Fibroblast of skin of scalp (primary cell): ENCODE measurements at places on chromosomes 16 and 17.

GRCh38 chr17:76881408-76881807, 13.2 kb downstream of the MGAT5B start:
- DNase-seq: no peak

DNA sequence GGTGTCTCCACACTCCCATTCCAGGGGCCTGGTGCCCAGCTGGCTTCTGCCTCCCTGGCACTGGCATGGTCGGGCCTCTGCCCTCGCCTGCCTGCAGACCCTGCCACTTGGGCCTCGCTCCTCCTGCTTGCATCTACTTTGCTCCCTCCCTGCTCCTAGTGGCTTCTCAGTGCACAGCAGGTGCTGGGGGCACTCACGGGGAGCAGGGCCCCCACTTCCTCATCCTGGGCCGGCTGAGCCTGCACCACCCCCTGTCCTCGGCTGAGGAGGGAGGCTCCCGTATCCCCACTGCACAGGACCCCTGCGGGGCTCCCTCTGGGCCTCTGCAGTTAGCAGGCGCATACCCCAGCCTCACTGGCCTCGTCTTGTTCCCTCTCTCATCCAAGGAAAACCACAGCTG, 35.2 kb downstream of the CIBAR2 start:
- no peak for DNase-seq

DNA sequence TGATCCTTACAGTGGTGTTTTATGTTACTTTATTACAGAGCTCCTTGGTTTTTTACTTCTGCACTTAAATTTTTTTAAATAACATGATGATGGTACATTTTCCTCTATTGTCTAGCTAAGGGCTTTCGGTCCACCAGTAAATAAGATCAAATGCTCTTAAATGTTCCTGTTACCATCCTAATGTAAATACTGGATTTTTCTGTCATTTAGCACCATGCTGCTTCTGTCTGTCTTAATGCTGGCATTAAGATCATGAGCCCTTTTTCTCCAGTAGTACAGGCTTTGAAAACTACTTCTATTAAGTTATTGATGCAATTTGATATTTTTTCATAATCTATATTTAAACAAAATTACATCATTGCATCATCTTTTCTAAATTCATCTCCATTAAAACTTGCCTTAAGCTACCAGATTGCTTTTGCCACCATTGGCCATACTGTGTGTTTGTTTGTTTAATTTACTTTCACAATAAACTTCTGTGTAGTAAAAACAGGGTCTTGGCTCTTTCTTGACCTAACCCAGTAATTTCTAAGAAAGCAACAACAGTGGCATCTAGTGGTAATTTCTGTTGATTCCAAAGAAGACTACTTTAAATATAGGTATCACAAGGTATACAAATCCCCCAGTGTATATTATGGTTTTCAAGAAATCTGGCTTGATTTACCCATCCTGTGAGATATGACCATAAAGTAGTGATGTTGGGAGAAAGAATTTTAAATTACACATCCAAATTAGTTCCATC, 9.0 kb upstream of the PHAF1 start:
- DNase-seq: peak; percentile 50

DNA sequence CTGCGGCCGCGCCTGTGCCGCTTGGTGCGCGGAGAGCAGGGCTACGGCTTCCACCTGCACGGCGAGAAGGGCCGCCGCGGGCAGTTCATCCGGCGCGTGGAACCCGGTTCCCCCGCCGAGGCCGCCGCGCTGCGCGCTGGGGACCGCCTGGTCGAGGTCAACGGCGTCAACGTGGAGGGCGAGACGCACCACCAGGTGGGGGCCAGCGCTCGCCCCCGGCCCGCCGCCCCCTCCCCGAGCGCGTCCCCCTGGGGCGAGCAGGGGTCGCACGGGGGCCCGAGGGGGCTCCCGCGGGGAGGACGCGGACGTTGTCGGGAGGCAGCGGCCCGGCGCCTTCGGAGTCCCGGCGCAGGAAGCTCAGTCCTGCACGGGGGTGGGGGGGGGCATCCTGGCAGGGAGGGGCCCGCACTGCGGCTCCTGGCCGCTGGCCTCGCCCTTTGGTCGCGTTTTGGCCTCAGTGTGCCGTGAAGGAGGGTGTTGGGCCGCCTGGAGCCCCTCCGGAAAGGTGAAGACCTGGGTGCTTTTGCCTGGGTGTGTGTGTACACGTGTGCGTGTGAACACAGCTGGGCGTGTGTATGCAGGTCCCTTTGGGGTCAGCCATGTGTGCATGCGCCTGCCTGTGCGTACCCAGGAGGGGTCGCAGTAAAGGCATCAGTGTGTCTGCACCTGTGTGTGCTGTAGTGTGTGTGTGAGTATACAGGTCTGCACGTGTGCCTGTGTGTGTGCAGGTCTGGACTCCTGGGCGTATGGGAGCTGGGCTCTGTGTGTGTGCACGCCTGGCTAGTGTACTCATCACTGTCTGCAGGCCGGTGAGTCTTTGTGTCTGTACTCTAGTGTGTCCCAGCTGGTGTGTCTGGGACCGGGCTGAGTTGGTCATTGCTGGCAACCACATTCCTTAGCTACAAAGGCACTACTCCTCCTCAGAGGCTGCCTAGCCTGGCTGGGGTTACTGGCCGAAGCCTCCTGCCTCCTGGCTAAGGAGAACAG, 615 bp downstream of the NHERF2 start:
- DNase-seq: peak; percentile 48

DNA sequence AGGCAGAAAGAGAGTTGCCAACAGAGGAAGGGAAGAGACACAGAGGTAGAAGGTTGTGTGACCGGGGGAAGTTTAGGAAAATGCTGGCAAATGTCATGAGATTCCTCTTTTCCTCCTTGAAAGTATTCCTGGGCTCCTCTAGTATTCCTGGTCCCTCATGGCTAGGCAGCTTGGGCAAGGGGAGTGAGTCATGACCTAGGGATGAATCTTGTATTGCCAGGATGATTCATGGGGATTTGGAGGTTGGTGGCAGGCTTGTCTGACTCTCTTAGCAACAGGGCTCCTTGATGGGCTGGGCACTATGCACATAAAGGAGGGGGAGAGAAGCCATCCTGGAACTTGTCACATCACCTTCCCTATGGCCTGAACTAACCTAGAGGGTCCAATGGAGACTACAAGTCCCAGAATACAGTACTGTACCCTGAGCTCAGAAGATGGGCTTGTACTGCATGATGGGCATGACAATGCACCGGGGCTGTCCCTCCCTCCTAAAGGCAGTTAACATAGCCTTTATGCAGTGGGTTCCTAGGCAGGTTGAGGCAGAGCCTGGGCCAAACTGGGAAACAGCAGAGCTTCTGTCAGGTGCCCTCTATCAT, 2.1 kb upstream of the SEZ6 start:
- peak; percentile 64 for DNase-seq

GRCh38 chr16:64969221-64969620, 152.6 kb downstream of the CDH11 start:
- DNase-seq: peak; percentile 35

- peak; percentile 91 for DNase-seq
Measured at GRCh38 chr16:59148769-59149155, 414.6 kb upstream of the GOT2 start.

- DNase-seq: no peak
Measured at GRCh38 chr17:33371377-33371776, 78.3 kb upstream of the ASIC2 start.

DNA sequence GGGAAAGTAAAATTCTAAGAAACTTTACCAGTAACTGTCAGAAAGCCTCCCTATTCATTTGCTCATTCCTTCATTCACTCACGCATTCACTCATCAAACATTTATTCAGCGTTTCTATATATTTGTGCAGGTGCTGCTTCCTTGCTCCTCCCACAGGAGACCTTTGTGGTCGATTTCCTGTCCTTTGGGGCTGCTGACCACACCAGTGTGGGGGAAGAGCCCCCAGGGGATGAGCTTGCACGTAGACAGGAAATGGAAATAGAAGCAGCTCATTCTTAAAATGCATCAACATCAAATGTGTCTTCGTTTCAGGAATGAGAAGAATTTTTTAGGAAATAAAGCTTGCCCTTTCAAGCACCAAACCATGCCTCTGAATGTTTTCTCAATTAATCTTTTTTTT, 9.6 kb downstream of the PIK3R6 start:
- DNase-seq: peak; percentile 93

DNA sequence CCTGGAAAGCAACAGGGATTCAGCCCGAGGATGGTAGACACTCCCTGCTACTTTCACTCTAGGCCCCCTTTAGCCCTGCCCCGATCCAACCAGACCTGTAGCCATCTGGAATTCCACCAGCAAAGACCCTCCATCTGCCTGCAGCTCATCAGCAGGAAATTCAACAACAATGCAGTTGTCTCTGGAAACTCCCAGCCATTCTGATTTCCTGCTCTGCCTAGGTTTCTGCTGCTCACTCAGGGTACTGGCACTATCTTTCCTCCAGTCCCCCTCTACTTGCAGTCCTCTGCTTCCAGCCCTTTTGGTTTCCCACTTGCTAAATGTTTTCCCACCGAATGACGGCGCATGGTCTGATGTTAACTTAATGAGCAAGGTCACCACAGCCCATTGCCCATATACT, 2.7 kb upstream of the SP6 start:
- DNase-seq: no peak

DNA sequence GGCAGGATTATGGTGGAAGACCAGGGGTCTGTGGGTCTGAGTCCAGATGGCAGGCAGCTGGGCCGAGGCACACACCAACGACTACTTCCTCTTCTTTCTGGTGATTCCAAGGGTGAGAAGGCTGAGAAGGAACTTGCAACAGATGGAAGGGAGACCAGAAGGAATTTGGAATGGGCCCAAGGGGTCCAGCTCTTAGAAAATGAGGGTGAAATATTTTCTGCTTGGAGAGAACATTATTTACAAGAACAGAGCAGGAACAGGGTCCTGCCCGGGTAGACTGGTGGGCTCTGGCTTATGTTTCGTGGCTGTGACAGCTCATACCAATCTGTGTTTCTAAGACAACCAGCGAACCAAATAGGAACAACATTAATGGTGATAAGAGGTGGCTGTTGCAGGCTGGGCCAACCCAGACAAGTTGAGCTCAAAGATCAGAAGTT, 36.6 kb downstream of the CCDC42 start:
- DNase-seq: no peak

DNA sequence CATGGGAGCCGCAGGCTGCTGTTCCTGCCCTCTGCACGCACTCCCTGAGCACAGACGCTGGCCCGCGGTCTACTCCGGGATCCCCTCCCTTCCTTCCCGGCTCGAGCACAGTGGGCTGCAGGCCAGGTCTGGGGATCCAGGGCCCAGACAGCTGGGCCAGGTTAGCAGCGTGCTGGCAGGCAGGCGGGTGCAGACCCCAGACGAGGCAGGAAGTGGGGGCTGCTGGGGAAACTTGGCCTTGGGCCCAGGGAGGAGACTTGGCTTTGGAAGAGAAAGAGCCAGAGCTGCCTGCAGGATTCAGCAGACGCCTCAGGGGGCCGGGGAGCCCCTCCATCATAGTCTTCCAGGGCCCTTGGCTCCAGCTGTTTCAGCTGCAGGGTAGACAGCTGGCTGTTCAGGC, 30.2 kb upstream of the ABCC3 start:
- peak; percentile 74 for DNase-seq

DNA sequence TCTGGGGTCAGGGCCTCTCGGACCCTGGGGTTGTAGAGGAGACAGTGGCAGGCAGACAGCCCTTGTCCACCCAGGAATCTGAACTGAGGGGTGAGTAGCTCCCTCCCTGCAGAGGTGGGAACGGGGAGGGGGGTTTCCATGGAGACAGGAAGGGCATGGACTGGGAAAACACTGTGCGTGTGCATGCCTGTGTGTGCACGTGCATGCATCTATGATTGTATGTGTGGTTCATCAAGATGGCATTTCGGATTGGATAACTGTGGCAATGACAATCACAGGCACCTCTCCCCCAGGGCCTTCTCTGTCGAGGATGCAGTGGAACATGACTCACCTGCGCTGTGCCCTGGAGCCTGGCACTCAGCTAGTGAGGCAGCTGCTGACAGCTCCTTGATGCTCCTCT, 6.1 kb upstream of the CD300C start:
- DNase-seq: no peak

DNA sequence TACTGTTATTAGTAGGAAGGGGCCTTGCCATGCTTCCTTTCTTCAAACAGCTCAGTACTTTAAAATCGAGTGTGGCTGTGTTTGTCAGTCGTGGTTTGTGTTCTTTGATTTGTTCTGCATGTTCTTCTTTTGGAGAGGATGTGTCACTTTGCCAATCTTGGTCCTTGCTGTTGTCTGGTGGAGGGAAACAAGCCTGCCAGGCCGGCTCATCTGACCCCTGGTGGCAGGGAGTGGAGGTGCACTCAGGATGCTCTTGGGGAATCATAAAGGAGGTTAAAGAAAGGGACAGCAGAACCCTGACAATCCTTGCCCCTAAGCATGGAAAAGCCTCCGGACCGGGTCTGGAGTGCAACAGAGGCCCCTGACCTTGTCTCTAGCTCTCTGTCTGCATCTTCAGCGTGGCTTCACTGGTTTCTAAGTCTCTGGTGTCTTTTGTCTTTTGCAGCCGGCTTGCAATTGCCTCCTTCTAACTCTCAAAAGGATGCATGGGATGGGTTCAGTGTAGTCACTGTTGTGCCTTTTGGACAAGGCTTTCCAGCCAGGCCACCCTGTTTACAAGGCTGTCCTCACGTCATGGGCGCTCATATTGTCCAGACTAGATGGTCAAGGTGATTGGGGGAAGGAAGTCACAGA, 135.8 kb downstream of the WWOX start:
- DNase-seq: peak; percentile 71

DNA sequence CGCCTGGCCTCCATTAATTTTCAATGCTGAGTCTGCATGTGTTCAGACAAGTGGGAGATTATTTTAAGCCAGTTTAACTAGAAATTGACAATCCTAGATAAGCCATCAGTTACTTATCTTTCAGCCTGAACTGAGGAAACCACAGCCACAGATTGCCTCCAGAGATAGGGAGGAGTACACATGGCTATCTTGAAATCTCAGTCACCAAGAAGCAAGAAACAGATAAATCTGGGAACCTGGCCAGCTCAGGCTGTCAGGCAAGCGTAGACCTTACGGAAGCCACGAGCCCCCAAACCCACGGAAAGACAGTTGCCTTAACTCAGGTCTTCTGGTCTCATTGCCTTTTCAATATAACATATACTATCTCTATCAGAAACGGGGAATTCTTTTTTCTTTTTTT, 2.0 kb upstream of the GLG1 start:
- DNase-seq: no peak

GRCh38 chr17:81959362-81960129, 1.4 kb downstream of the NOTUM start:
- DNase-seq: peak; percentile 51

DNA sequence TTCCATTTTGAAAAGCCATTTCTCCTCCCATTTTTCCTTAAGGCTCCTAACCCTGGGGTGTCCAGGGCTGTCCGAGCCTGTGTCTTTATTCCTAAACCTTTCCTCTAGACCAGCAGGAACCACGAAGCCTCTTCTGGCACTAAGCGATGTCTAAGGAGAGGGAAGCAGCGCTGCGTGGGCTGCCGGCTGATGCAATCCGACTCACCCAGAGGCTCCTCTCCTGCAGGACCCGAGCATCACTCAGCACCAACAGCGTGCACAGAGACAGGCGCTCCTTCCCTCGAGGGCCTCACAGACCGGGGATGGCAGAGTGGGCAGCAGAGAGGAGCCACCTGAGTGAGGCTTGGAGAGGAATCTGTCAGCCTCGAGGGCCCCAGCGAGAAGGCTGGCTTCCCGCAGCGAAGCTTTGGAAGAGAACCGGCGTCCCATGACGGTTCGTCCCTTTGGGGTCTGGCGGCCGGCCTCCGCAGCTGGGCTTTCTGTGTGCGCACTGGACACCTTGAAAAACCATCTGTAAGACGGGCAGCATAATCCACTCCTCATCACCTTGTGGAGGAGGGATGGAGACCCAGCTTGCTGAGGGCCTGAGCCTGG, 174.3 kb downstream of the FOXL1 start:
- DNase-seq: no peak

GRCh38 chr17:77072670-77073069, 68.1 kb upstream of the SEC14L1 start:
- DNase-seq: no peak
